Naive B cell (primary cell): ENCODE measurements at places on chromosomes 6 and 20.

- DNase-seq, result no peak
These were observed 75.1 kb downstream of the SLC2A10 start for GRCh38 chr20:46784436-46785127.

GRCh38 chr6:154341336-154341735, 15.3 kb downstream of the IPCEF1 start:
- no peak for DNase-seq

GRCh38 chr6:11522812-11523605, 14.5 kb upstream of the TMEM170B start:
- no peak for DNase-seq

DNA sequence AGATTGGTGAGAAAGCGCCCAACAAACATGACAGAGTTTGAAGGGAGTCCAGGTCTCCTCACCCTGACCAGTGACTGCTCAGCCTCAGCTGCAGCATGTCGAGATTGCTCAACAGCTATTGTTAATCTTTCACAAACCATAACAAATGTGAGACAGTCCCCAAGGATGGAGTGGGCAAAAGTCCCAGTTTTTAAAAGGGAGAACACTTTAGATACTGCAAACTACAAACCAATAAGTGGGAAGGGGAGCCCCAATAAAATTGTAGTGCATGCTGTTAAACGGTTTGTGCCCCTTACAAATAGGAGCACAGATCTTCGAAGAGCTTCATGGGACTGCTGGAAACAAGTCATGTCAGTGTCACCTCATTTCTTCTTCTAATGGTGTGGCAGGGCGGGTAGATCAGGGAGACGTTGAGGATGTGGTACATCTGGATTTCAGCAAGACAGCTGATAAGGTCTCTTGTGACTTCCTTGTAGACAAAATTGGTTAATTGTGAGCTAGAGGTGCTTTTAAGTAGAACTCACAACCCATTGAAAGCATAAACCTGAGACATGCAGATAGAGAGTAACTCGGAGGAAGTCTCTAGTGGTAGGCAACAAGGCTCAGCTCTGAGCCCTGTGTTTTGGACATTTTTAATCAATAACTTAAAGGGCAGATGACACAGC, 134.0 kb upstream of the ARMC2 start:
- DNase-seq, result no peak

GRCh38 chr6:48206091-48206490, 95.1 kb upstream of the PTCHD4 start:
- DNase-seq, result no peak

DNA sequence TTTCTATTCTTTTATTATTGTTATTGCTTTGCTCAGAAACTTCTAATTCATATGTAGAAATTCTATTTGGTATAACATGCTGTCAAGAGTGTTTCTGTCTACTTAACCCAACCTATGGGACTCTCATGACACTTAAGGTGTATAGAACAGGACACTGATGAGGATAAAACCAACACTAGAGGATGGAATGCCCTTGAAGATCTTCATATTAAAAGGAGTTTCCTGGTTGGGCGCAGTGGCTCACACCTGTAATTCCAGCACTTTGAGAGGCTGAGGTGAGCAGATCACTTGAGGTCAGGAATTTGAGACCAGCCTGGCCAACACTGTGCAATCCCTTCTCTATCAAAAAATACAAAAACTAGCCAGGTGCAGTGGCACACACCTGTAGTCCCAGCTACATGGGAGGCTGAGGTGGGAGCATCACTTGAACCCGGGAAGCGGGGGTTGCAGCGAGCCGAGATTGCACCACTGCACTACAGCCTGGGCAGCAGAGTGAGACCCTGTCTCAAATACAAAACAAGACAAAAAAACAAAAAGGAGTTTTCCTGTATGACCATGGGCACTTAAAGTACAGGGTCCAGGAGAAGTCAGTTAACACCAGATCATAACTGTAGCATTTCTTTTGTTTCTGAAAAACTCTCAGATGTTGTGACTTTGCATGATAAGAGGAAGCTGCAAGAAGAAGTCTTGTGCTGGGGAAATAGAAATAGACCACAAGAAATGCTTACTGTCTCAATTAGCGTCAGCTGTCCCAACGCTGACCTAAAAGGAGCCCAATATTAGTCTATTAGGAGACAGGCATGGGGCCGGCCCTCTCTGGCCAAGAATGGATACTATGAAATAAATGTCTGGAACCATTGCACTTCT, 38.9 kb upstream of the CD2AP start:
- peak; percentile 8 for DNase-seq

GRCh38 chr6:39923861-39924260, 10.4 kb downstream of the MOCS1 start:
- DNase-seq, result no peak

DNA sequence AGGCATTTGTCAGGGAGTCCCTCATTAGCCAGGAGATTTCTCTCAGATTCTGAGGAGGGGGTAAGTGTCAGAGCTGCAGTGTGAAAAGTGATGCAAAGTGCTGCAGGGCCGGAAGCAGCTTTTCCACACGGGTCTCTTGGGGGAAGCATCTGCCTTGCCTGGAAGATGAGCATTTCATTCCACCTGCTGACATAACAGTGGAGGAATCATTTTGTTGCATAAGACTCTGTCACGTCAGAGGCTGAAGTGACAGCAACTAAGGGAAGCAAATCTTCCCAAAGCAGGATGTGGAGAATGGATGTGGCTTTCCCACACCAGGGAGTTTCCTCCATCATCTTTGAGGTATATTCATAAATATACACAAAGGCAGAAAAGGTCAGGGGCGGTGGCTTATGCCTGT, 22.8 kb downstream of the DCBLD1 start:
- no peak for DNase-seq

- no peak for DNase-seq
These were observed 40.0 kb downstream of the SF3B5 start for GRCh38 chr6:144055121-144055931.

GRCh38 chr6:35469751-35470662, 1.8 kb downstream of the RPL10A start:
- DNase-seq, result no peak

DNA sequence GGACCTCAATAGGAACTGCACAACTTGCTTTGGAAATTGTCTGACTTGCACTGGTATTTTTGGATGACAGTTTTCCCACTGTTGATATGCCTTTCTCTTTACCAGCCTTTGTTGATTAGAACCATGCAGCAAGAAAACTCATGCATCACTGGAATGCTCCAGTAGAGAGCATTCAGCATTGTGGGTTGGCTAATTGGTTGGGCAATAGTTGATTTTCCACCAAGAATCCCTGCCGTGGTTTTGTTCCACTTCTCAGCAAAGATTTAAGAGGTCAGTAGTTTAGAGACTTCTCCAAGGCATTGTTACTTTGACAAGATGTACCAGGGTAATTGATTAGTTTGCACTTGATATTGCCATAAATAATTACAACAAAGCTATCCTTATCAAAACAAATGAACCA, 260.0 kb downstream of the DHX35 start:
- no peak for DNase-seq

- DNase-seq, result no peak
These were observed 175.1 kb downstream of the PLCB4 start for GRCh38 chr20:9243986-9244385.

- no peak for DNase-seq
These were observed 37.2 kb upstream of the TFB1M start for GRCh38 chr6:155351273-155352129.

DNA sequence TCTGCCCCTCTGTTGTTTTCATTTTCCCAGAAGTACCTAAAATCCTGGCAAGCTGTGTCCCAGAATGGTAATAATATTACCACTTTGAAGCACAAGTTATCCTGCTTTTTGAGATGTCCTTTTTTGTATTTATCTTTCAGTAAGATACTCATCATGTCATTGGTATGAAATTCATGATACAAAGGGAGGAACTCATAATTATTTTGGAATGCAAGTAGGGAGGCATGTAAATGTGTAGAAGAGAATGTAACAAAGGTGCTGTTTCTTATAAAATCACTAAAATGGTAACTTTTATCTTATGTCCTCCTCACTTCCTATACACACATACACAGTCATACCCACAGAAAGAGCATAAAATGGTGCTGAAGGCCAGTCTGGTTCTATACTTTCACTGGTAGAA, 109.9 kb downstream of the CD2AP start:
- no peak for DNase-seq

GRCh38 chr20:58580474-58580835, 65.3 kb upstream of the APCDD1L start:
- no peak for DNase-seq

- DNase-seq, result no peak
These were observed 13.4 kb downstream of the PHIP start for GRCh38 chr6:79064635-79065034.

DNA sequence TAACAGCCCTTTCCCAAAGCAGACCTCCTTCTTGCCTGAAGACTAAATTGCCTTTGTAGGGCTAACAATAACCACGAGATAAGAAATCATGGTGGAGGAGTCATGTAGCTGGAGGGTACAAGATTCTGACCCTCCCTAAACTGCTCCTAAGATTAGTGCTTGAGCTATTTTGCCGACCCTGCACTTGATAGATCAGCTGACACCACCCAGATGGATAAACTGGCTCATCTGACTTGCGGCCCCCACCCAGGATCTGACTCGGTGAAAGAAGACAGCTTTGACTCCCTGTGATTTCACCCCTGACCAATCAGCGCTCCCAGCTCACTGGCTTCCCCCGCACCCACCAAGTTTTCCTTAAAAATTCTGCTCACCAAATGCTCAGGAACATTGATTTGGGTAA, 57.6 kb upstream of the UNC93A start:
- DNase-seq, result no peak

GRCh38 chr6:134614606-134615485, 296.9 kb upstream of the SGK1 start:
- DNase-seq, result no peak

GRCh38 chr6:127618729-127619128, 41.8 kb downstream of the C6orf58 start:
- no peak for DNase-seq

DNA sequence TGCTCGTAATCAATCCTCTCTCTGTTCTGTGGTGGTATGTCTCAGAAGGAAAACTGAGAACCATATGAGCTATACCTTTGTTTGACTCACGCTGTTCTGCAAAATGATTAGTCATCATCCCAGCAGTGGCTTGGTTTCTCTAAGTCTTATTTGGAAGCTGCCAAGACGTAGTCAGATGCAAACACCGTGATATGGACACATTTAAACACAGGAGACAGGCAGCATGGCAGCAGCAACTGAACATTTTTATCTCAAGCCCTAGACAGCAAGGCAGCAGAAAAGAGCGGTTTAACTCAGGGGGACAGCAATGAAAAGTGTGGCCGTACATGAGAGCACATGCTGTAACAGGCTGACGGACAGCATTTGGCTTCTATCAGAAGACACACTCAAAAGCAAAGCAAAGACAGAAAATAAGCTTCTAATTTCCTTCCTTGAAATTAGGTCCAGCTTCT, 1295.1 kb downstream of the EPHA7 start:
- DNase-seq, result no peak

DNA sequence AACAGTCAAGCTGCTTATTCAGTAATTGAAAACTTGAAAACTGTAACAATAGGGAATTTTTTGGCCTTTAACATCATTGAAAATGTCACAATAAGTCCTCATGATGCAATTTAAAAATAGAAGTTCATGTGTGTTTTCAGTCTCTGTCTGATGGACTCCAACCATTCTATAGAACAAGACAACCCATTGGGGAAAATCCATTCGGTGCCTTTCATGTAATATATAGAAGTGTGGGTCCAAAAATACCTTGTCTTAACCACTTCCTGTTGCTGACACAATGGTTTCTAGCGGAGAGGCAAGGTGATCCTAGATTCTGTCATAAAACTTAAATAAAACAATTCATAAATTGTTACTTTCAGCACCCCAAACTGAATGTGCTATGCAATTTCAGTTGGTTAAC, 1131.3 kb upstream of the MAP3K7 start:
- DNase-seq, result no peak

DNA sequence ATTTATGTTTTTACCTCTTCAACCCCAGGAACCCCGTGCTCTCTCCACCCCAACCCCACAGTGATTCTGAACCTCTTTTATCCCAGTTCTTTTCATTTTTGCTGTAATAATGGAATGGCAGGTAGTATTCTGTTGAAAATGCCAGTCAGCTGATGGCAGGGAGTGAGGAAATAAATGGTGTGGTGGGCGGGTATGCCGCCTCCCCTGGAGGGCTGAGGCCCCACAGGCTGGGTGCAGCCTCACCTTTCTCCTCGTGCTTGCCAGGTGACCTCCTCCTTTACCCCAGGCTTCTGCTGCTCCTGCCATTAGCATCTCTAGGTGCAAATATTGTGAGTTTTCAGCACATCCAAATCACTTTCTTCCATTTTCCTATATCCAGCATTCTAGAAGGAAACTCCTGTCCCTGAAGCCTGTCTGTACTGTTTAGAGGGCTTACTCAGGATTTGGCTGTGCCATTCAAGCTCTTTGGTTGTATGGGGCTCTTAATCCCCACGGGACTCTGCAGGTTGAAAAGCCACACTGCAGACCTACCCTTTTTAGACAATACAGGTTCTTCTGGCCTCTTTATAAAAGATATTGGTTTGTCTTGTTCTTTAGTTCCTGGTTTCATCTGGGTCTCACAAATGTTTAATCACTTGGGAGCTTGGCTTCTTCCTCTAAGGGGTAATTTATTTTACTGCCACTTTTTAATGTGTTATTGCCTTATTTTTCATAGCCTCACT, 201.8 kb downstream of the JARID2 start:
- DNase-seq, result no peak

- no peak for DNase-seq
These were observed 5.6 kb upstream of the CHD6 start for GRCh38 chr20:41623625-41624375.

DNA sequence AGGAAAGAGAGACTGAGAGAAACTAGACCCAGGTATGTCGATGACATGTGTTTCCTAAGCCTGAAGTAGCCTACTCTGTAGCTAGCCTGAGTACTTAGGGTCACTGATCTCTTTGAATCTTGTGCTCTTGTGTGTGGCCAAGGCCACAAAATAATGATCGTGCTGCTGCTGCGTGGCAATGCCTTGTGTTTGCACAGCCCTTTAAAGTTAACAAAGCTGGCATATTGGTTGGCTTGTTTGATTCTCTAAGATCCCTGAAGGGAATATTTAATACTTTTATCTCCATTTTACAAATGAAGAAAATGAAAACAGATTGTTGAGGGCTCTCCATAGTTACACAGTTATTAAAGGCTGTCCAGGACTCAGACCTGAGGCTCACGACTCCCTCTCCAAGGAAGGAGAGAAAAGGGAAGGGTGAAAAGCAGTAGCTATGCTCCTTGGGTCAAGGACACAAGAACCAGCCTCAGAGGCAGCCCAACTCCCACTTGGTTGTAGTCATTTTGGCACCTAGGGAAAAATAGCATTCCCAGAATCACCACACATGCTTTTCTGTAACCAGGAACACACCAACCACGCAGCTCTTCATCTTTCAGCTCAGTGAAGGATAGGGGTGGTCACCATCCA, 130.7 kb downstream of the LRFN2 start:
- DNase-seq, result no peak

DNA sequence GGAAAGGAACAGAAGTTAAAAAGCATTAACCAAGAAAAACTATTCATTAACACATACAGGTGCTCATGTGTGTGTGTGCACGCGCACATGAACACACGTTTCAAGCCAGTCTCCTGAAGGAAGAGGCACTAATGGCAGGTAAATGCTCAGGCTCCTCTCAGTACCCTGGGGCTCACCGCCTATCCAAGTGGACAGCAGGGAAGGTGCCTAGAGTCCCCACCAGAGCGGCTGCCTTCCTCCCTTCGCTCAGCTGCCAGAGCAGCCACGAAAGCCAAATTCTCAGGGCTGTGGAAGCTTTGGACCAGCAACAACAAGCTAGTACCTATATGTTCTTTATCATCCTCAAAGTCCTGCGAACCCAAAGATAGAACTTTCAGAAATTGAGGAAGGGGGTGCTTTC, 42.6 kb downstream of the PLCG1 start:
- DNase-seq, result no peak
